Stimulated activated CD4-positive, alpha-beta T cell treated with anti-CD3 and anti-CD28 coated beads, TNF-alpha, amount 100 ng/mL, for 24 hours (primary cell): ENCODE measurements at places on chromosomes 1 and 21.

GRCh38 chr1:27517301-27517700 is 27.3 kb upstream of the WASF2 start:
- no peak for DNase-seq

- DNase-seq = no peak
These were observed 4.8 kb upstream of the SARS1 start for GRCh38 chr1:109208836-109209463.

- DNase-seq = no peak
These were observed 75.9 kb downstream of the NOS1AP start for GRCh38 chr1:162145280-162145965.

GRCh38 chr1:209839875-209840546 is 12.2 kb downstream of the UTP25 start:
- no peak for DNase-seq
